ENCODE measurements at places on chromosomes 3 and 15. TPM values are rescaled to one million over a fixed set of nuclear protein-coding genes. Genes with fewer than 3 reads are reported as not detected.

Gene CLSTN2
- total RNA-seq: 14.4 TPM

Gene DOCK3
- total RNA-seq: 21.4 TPM

DNA sequence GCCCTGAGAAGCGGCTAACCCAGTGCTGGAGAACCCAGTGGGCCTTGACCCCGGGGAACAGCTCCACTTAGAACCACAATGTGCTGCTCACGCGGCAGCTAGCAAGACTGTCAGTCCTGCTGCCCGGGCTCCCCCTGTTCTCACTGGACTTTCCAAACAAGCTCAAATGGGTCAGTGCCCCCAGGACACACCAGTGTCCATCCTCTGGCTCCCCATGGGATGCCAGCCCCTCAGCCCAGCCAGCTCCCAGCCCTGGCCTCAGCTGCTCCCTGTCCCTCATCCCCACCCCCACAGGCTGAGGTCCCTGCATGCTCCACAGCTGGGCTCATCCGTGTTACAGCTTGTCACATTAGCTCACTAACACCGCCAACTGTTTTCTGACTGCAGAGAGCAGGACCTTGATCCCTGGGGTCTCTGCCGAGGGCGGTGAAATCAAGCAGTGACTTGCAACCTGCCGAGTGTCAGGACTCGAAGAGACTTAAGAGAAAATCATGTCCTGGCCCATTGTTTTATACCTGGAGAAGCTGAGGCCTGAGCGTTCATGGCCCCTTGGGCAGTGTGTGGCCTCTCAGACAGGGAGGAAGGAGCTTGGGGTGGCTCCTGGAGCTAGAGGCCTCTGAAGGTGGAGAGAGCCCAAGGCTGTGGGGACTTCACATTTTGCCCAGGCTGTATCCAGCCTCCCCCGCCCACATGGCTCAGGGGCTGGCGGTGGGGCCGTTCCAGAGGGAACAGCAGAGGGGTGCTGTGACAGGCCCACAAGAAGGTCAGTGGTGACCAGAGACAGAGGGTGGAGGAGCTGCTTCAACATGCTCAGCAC is 157.5 kb downstream of the MEGF11 start:
- DNase-seq: no peak

- no peak for DNase-seq
Measured at GRCh38 chr3:108393128-108393900, 97.0 kb downstream of the HHLA2 start.

DNA sequence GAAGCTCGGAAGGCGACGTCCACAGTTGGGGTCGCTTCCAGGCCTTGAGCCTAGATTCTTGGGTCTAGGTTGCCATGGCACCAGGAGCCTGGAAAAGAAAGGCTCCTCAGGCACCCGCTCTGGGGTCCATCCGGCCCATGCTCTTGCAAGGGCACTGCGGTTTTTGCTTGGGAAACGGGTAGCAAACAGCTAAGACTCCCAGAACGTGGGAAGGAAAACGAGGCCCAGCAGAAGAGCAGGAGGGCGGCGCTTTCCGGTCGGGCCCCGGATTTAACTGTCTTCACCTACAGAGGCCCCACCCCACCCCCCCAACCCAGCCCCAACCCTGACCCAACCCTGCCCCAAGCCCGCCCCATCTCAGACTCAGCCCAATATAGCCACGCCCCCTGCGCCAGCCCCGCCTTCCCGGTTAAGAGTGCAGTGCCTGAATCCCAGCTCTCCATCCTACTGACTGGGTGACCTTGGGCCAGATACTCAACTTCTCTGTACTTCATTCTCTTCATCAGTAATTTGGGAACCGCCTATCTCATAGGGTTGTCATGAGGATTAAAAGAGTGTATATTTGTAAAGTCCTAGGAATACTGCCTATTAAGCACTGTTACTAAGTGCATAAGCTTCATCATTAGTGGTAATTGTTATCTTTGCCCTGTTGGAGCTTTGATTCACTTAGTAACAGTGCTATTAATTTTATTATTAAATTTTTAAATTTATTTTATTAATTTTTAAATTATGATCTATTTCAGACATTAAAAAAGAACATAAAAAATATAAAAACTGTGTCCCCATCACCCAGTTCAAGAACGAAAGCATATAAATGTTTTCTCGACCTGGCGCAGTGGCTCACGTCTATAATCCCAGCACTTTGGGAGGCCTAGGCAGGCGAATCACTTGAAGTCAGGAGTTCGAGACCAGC is 28.4 kb upstream of the SMAD6 start:
- no peak for DNase-seq

DNA sequence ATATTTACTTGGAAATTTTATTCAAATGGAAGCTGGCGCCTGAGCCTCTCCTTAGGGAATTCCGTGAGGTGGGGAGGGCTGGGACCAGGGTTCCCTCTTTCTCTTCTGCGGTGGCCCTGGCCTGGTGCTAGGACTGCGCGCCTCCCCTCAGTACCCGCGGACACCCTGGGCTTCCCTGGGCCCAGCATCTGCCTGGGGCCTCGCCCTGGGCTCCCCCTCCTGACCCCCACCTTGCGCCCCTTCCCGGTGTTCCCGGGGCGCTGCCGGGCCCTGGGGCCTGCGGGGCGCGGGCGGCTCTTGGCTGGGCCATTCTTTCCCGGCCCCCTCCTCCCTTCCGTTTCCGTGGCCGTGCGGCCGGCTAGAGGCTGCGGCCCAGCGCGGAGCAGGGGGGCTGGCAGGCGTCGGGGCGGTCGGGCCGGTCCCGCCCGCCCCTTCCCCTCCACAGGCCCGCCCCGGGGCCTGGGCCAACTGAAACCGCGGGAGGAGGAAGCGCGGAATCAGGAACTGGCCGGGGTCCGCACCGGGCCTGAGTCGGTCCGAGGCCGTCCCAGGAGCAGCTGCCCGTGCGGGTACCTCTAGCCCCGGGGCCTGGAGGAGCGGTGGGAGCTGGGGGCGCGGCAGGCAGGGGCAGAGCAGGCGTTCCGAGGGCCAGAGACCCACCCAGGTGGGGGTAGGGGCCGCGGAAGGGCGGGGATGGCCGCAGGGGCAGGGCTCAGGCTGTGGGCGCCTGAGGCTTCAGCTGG is at the start of gene FES:
TSS of gene FES (plus strand) at position 529 of the 743 bp plus-strand sequence. CDS start 542 bp downstream, outside the sequence.
- DNase-seq: no peak

DNA sequence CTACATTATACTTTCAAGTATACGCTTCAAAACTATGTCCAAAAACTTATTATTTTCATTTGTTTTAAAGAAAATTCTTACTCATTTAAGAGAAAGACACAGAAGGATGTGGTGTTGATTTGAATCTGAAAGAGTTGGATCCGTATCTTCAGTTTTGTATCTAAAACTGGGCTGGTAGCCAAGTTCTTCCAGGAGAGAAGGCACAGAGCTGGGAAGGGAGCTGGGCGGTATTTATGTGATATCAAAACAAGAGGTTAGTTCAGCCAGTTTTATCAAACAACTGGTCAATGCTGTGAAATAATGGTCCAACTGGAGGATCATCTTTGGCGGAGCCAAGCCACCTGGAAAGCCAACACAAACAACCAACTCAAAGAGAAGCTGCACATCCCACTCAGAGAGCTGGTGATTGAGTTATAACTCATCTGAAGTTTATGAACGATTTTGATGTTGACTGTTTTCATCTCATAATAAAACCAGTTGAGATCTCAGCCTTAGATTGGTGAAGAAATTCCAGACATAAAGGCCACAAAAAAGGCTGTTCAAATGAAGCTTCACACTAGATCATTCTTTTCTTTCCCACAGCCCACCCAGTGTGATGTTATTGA is 489.6 kb upstream of the RASGRP1 start:
- no peak for DNase-seq

- DNase-seq: no peak
Measured at GRCh38 chr15:31382713-31383045, 56.0 kb downstream of the KLF13 start.

GRCh38 chr3:124174476-124174875 is 182.6 kb upstream of the ROPN1 start:
- DNase-seq: peak; percentile 60

Data from mesothelial cell of epicardium (in vitro differentiated cells).